NCI-H2081 treated with DMSO at 0.1 percent for 48 hours (cell line): ENCODE measurements at places on chromosomes 4 and X.

- DNase-seq: no peak
These were observed 1.0 kb downstream of the TBC1D9 start for GRCh38 chr4:140754918-140755773.

DNA sequence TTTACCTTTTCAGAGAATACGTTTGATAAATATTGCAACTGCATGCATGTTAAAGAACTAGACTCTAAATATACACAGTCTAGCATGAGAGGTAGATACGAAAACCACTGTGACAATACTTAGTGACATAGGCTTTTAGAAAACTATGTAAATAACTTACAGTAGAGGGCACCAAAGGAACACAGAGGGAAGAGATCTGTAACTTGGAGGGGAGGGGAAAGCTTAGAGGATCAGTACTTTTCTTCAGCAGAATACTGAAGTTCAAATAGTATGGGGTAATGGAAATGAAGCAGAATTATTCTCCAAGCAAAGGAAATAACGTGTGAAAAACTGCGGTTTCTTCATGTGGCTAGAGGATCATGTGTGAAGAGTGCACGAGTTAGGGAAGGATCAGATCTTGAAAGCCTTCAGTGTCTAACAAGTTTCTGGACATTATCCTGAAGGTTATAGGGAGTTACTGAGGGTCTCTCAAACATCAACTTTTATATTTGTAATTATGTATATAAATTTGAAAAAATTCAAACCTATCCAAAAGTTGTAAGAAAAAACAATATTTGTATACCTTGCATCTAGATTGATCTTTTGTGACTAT, 264.3 kb downstream of the NPFFR2 start:
- no peak for DNase-seq

GRCh38 chr4:6556263-6556662, 18.7 kb upstream of the MAN2B2 start:
- DNase-seq: no peak

- DNase-seq: no peak
These were observed 49.9 kb upstream of the TEX13D start for GRCh38 chrX:124282580-124282979.

DNA sequence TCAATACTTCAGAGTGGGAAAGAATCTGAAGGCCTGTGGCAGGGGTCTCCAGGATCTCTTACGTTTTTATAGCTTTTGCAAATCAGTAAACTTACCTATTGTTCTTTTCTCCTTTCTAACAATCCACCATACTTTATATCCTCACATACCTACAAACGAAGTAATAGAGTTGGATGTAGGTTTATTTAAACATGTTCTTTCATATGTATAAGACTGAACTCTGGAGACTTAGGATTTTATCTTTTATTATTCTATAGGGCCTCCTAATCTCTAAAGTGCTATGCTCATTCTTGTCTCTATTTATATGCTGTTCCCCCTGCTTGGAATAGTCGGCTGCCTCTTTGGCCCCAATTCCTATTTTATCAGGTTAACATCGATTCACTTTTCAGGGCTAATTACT, 43.8 kb upstream of the NUDT6 start:
- no peak for DNase-seq

- no peak for DNase-seq
These were observed 186.0 kb downstream of the DCHS2 start for GRCh38 chr4:154305616-154306015.

DNA sequence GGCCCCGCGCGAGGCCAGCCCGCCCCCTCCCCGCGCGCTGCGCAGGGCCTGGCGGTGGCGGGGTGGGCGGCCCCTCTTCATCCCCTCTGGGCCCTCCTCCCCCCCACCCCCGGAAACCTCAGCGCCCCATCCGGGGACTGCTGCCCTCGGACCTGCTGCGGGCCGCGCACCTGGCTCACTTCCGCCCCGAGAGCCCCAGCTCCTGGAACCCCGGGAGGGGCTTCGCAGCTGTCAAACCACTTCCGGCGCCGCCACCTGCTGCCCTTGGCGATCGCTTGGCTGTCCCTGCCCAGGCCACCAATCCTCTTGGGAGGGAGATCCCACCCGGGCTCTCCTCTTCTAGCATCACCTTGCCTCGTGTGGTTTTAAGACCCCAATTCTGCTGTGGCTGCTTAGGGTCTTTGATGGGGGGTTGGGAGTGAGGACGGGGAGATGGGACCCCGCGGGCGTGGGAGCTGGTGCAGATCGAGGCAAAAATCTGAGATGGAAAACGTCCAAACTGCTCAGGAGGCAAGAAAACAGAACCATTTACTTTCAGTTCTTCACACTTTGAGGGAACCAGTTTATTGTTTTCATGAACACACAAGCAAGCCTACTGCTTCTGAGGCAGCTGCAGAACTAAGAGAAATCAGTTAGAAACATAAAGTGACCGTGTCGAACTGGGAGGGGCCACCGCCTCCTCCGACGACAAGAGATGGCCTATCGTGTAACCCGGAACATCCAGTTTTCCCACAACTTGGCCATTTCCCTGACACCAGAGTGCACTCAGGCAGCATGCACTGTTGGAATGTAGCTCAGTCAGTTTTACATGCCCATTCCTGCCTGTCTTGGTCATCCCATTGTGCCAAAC, 754 bp downstream of the MTMR1 start:
- no peak for DNase-seq

DNA sequence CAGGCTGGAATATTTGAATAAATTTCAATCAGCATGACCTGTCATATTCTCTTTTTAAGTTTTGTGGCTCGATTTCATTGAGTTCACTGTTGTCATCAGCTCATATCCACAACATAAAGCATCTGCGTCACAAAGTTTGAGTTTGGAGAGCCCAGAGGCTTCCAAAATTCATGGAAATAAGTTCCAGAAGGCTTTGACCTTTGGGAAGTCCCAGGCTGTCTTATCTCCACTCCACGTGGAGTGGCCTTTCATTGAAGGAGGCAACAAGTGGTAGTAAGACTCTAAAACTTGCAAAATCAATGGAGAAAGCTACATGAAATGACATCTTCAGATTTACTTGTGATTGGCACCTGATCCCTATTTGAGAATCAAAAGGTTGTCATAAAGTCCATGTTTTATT, 54.1 kb upstream of the UNC5C start:
- DNase-seq: no peak

GRCh38 chr4:107857741-107858140, 33.0 kb downstream of the SGMS2 start:
- DNase-seq: no peak

- DNase-seq: no peak
These were observed 1577.5 kb upstream of the PCDH7 start for GRCh38 chr4:29142708-29143107.

- no peak for DNase-seq
These were observed 30.8 kb upstream of the CYP2U1 start for GRCh38 chr4:107900508-107900907.

DNA sequence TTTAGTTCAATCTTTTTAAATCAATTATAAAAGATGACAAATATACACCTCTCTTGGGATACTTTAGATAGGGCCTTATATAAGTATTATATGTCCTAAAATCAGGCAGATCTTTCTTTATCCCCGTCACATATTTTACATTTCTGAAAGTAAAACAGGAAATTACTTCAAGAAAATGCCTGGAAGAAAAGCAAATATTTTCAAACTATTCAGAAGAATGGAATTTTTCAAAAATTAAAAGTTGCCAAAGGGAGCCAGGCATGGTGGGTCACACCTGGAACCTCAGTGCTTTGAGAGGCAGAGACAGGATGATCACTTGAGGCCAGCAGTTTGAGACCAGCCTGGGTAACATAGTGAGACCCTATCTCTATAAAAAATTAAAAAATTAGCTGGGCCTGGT, 34.4 kb downstream of the MGARP start:
- DNase-seq: no peak

DNA sequence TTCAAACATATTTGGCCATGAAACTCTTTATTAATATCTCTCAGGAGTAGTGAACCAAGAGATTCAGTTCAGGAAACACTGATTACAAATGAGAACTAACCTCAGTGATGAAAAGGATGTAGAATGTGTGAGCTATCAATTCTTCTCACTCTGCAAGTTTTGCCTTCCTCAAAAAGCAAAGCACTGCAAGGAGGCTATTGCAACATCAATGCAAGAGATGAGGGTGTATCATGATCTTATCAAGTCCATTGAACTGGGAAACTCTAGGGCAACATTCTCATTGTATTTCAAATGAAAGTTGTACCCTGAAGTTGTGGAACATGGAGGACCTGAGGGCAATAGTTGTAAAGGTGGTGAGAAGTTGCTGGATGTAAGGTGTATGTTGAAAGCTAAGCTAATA, 56.4 kb upstream of the VEGFC start:
- DNase-seq: no peak

GRCh38 chr4:72468904-72469502, 100.0 kb downstream of the ADAMTS3 start:
- DNase-seq: no peak

DNA sequence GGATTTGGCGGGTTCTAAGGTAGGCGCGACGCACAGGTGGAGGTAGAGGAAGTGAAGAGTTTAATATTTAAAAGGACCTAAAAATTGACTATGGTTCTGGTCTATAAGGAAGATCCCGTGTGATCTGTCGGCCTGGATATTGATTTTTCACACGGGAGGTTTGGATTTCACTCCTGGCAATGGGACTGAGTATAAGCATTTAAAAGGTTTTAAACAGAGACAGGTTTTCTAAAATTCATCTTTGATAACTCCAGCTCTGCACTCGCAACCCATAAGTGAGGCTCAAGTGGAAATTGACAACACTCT, 394 bp upstream of the UXT start:
- DNase-seq: no peak

- DNase-seq: no peak
These were observed 74.5 kb upstream of the EOLA2 start for GRCh38 chrX:150012647-150013381.

- DNase-seq: no peak
These were observed 57.8 kb downstream of the EDNRA start for GRCh38 chr4:147538711-147539110.

- DNase-seq: no peak
These were observed 238.1 kb downstream of the ARAP2 start for GRCh38 chr4:36006226-36006625.

- DNase-seq: peak; percentile 26
These were observed at the start of gene MORC4 for GRCh38 chrX:107000013-107000515. TSS of gene MORC4 (minus strand) at chrX:107000212. CDS start at chrX:106999969, 243 bp downstream.

- no peak for DNase-seq
These were observed 45.3 kb downstream of the RPGR start for GRCh38 chrX:38282049-38282448.

- no peak for DNase-seq
These were observed 55.4 kb downstream of the ACOX3 start for GRCh38 chr4:8385106-8385505.

DNA sequence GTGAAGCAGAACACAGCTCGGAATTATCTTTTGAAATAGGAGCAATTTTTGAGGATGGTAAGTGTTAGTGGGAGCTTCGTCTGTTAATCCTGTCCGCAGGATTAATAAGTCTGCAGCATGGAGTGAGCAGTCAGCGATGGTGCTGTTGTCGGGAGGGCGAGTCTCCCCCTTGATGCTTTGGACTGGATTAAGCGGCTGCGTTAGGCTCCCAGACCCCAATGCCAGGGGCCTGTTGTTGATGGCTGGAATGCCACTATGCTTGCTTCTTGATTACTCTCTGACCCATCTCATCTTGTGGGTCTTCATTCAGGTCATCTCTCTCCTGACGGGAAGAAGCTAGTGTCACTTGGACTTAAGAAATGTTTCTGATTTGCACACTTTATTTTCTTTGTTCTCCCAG, 332.6 kb downstream of the ARHGAP10 start:
- DNase-seq: no peak

GRCh38 chr4:173505924-173506518, 24.0 kb downstream of the HAND2 start:
- peak; percentile 11 for DNase-seq

- DNase-seq: no peak
These were observed 12.7 kb downstream of the TSR2 start for GRCh38 chrX:54452920-54453319.

- no peak for DNase-seq
These were observed 32.5 kb downstream of the AKAP4 start for GRCh38 chrX:50168241-50168687.

GRCh38 chr4:2261110-2261852, 628 bp downstream of the MXD4 start:
- no peak for DNase-seq

DNA sequence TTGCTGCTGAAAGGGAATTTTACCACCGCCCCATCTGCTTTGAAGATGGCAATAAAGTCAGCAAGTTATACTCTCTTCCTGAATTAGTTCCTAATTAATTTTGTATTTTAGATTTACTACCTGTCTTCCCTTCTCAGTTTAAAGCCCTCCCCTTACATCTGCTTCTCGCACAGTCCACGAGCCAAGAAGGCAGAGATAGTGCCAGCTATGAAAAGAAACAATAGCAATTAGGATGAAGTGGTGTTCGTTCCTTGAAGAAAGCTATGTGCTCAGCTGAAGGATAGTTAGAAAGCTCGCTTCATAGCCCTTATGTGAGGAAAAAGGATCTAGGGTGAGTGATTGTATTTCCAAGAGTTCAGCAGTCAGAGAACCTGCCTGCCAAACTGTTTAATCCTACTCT, 1678.8 kb upstream of the TENM3 start:
- no peak for DNase-seq

GRCh38 chr4:144712775-144713174, 66.8 kb downstream of the HHIP start:
- no peak for DNase-seq

DNA sequence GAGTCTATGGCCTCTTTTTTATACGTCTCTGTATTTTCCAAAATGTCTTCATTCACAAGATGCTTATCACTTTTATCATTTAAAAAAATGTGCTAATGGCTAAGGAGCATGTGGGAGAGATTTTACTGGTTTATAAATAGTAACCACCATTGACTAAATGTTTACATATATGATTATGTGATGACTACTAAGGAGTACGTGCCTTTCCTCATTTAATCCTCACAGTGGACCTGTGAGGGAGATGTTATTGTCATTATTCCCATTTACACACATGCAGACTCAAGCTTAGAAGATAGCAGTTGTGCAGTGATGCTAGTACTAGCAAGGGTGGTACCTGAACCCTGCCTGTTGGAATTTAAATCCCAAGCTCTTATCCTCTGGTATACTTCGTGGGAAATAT, 2.4 kb downstream of the SRD5A3 start:
- DNase-seq: no peak

GRCh38 chr4:74431113-74431826, 13.7 kb upstream of the AREG start:
- no peak for DNase-seq
